ENCODE measurements at places on chromosomes 11 and 22.

DNA sequence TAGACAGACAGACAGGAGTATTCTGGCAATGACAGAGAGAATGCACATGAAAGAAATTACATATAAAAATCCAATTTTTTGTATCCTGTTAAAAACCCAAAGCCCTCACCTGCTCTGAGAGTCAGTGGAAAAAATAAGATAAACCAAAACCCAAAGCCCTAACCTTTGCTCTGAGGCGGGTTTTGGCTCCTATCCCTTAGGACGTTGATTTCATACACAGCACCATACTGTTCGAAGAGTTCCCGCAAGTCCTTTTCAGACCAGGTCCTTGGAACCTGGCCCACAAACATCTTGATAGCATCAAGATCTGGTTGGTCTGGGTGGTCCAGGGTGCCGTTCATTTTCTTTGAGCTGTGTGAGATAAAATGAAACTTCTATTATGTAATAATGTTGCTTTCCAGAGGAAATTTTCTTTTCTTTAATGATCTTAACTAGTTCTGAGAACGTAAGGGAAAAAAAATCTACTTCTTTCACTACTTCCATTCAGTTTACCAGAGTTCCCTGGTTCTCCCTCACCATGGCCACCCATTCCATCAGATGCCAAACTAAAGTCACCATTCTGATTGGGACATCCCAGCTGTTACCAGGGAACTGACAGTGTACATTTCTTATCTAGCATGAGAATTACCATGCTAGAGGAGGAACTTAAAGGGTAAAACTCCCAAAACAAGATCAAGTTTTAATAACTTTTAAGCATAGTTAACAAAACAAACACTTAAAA lies 39.9 kb upstream of the RAPSN start:
- DNase-seq = no peak

GRCh38 chr11:73252577-73253191 lies 19.5 kb upstream of the P2RY6 start:
- no peak for DNase-seq

DNA sequence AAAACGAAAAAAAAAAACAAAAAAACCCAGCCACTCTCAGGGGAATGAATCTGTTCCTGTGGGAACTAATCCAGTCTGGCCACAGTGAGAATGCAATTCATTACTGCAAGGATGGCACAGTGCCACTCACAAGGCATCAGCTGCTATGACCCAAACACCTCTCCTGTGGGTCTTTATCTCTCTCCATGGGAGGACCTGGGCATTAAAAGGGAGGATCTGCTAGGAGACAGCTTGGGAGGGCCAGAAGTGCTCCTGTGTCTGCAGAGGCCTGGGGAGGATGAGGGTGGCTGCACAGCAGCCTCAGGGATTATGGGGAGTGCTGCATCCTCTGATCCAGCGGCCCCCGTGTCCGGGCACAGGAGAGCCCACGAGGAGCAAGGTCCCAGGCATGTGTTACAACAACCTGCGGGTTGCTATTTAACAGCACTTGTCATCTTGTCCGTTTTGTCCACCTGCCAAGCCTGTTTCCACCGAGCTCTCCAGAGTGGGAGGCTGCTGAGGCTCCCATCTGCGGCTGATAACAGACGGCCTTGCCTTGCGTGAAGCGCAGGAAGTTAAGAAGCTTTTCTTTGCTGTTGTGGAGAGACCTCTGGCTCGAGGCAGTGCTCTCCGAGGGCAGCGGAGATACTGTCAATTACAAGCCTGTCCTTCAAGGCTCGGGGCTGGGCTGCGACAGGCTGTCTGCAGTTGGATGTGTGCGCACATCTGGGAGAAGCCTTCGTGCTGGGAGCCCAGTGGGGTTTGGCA lies 97.7 kb downstream of the NXPE2 start:
- DNase-seq = no peak

GRCh38 chr11:5499671-5500070 lies 10.1 kb downstream of the UBQLN3 start:
- no peak for DNase-seq

- no peak for DNase-seq
Measured at GRCh38 chr11:71563406-71563805, 2.0 kb upstream of the KRTAP5-10 start.

DNA sequence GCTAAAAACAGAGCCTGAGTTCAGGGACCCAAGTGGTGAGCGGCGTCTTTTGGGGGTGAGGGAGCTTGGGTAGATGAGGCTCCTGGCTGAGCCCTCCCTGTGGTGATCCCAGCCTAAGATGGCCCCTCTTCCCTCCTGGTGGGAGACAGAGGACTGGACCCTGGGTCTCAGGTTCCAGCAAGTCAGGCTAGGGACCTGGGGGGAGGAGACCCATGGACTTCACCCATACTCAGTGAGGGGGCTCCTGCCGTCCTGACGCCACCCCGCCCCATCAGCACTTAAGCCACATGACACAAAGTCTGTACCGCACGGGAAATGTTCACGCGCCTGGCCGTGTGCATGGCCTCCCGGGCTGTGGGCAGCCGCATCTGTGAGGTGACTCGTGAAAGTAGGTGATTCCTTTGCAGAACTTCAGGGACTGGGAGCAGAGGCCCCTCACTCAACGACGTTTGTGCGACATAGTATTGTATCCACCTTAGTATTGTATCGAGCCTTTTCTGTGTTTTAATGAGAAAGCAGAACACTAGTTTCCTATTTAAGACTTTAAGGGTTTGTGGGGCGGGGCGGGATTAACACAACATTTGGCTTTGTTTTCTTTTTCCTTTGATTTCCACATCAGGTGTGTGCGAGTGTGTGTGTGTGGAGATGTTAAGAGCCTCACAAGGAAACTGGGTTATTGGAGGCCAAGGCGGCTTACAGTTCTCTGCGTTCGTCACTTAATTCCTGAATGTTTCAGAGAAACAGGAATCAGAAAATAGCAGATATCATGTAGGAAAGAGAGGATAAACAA lies 18.4 kb upstream of the TMEM191C start:
- DNase-seq = peak; percentile 58
